ENCODE measurements at places on chromosomes 7 and 10. TPM values are rescaled to one million over a fixed set of nuclear protein-coding genes. Genes with fewer than 3 reads are reported as not detected.

GRCh38 chr10:63286754-63287264, 153.7 kb downstream of the NRBF2 start:
- peak; percentile 83 for DNase-seq

The CTNNA3 gene
- not detected for total RNA-seq

GRCh38 chr7:30563326-30563942, 31.2 kb upstream of the GARS1 start:
- DNase-seq: peak; percentile 75

GRCh38 chr10:89738551-89739209, 37.3 kb downstream of the KIF20B start:
- no peak for DNase-seq

- DNase-seq: peak; percentile 23
Measured at GRCh38 chr7:98836811-98837629, 32.8 kb downstream of the TMEM130 start.

The KCP gene
- 0.53 TPM for total RNA-seq

The FAM180A gene
- not detected for total RNA-seq

The LGI1 gene
- not detected for total RNA-seq

DNA sequence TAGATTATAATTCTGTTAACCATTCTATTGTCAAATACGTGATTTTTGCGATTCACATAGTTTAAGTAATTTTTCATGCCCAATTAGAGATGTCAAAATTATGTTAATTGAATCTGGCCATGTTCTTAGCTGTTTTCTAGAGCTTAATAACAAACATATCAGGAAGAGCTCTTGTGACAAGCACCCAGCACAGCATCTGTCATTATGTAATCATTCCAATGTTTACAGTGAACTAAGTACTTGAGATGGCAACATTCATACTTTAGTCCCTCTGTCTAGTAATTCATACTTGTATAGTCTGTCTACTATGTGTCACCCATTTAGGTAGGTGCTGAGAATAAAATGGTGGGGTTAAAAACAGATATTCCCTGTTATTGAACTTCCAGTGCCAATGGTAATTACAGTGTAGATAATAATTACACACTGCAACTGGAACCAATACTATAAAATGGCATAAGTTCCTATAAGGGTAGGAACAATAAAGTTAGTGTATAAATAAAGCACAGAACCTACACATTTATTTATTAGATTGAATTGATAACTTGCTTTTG, 55.2 kb downstream of the ZEB1 start:
- no peak for DNase-seq

DNA sequence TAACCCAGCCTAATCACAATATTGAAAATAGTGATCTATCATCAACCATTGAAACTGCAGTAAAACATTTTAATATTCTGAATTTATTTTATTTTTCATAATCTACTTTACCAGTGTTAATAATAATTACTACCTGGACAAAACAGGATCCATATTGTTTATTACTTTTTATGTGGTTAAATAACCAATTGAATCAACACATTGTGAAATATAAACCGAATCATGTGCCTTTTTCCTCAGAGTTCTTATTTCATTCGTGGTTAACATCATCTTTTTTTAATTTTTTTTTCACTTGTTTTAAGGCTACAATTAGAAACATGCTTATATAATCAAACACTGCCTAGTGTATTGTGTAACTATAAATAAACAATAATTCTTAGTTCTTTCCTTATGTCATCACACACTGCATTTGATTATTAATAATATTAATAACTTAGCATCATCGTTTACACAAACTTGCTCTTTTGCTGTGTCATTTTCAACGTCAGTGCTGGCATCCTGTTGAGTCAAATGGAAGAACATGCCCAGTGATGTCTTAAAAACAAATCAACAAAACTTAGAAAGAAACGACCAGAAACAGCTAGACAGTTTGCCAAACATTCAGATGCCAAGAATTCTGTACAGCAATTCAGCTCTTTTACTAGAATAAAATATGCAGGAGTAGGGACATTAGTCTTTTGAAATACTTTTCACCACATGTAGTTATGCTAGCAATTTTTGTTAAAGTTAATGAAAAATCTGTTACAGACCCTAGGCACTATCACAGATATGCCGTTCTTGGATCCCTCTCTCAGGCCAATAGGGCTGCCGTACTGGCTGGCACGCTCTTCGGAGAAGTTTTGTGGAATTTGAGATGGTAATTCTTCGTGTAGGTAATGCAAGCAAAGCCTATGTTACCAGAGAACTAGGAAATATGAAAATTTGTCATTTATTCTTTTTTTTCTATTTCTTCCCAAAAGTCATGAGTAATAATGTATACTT, 330.4 kb upstream of the SEMA3A start:
- peak; percentile 93 for DNase-seq

The JAKMIP3 gene
- under 0.01 TPM for total RNA-seq

DNA sequence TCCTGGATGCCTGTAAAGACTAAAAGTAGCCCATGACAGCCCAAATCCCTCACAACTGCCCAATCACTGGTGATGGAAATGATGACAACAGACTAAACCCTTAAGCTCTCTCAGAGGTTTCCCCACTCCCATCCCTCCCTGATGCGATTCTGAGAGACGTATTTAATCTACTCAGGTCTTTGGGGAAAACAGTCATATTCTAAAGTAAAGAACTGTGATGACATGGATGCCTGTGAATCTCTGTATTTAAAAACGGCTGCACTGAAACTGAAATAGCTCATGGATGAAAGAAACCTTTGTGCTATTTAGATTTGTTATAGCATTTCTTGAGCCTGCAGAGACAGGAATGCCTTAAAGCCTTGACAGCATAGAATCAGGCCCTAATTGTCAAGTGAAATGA, 28.5 kb downstream of the VPS41 start:
- DNase-seq: no peak

DNA sequence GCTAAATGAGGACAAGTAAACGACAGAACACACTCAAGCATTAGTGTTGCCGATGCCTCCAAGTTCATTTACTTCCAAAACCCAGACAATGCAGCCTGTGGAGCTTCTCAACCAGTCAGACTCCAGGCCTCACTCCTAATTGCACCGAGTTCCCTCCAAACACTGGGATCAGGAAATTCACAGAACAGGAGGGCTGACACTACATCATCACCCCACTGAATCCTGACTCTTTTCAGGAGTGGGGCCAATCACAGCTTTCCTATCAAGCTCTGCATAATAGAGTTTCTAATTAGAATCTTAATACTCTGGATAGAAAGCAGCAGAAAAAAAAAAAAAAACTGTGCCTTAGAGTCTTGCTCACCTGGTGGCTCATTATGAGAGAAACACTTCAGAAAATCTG, 103.7 kb downstream of the GLI3 start:
- no peak for DNase-seq

The ELN gene
- under 0.01 TPM for total RNA-seq

DNA sequence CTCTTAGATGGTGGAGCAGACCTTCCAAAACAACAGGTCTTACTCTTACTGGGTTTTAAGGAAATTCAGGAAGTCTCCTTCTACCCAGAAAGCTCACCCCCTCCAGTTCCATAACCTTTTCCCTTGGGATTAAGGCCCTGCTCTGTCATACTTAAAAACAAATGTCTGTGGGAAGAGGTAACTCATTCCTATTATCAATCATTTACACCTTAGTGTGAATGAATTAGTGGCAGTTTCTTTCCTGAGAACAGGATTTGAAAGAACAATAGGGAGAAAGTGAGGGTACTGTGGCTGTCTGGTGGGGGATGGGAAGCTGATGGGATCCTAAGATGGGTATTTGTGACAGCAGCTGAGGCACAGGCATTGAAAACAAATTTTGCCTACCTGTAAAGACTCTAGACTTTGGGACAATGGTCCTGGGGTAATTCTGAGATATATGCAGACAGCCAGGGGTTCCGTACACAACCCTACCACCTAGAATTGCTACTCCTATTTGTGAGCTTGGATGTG, 22.2 kb upstream of the PDLIM1 start:
- DNase-seq: no peak

The PON2 gene
- 52.4 TPM for total RNA-seq

DNA sequence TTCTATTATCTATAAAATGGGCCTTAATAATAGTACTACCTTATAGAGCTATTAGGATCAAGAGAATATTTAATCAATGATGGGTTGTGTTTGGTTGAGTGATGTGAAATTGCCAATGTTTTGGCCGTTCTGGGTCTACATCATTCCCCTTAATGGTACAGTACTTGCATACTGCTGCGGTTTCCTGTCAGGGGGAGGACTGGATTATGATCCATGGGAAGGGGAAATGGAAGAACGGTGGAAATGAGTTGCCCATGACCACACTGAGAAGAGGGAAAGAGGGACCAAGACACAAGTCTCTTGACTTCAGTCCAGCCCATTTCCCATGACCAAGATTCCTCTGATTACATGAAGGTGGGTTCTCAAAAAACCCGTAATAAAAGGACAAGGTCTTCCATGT, 999 bp upstream of the MRPS24 start:
- DNase-seq: no peak

DNA sequence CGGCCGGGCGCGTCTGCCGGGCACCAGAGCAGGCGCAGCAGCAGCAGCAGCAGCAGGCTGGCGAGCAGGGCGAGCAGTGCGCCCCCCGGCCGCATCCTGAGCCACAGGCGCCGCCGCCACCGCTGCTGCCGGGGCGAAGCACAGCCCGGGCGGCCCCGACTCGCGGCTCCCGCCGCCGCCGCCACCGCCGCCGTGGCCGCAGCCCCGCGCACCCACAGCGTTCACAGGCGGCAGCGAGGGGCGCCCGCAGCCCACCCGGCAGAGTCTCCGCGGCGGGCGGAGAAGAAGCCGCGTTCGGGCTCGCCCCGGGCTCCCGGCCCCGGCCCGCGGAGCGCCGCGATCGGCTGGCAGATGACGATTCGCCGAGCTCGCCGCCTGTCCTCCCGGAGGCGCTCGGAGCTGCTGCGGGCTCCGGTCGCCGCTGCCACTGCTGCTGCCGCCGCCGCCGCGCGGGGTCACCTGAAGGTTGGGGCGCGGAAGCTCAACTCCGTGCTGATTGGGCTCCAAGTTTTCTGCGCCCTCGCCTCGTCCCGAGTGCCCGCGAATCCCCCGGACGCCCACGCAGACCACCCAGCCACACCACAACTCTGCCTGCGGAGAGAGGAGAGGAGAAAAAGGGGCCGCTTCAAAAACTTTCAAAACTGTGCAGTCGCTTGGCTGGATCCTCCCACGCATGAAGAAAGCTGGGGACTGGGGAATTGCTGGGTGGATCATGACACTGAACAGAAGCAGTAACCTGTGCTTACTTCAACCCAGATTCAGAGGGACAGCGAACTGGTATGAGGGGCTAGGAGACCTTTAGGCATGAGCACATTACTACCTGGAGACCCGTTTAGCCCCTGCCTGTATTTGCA, at the start of gene ST8SIA6:
Gene ST8SIA6 (minus strand): TSS at position 435 of the 854 bp plus-strand sequence. CDS start 340 bp downstream, at position 95.
- no peak for DNase-seq

DNA sequence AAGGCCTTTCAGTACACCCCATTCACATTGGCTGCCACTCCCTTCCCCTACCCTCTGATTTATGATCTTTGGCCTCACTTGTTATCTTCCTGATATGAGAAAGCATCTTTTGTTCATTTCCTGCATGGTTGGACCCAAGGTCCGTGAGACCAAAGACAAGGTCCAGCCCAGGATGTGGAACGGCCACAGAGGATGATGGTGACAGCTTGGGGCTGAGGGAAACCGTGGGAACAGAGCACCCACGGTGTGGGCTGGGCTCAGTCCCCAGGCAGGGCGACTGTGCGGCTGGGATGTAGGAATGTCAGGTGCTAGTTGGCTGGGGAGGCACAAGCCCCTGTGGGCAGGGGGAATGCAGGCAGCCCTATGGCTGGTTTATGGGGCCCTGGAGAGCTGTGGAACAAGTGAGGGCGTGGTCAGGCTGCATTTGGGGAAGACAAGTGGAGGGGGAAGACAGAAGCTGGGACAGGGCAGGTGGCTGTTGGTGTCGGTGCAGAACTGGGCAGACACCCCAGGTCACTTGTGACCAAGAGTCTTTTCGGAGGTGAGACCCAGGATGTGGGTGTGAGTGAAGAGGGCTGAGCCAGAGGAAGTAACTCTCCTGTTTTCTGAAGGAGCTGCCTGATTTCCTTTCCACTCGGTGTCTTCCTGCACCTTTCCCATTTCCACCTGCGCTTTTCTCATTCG, 51.7 kb upstream of the IGFBP3 start:
- DNase-seq: no peak

DNA sequence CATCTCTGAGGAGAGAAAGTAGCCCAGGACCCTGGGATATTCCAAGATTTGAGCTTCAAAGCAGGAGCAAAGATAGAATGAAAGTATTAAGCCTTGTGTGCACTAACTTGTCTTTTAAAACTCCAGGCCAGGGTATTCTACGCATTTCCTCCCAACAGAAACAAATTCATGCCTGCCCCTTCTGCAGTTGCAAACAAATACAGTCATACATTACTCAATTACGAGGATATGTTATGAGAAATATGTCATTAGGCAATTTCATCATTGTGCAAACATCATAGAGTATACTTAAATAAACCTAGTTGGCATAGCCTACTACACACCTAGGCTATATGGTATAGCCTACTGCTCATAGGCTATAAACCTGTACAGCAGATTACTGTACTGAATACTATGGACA, 154.5 kb upstream of the KIAA1217 start:
- peak; percentile 93 for DNase-seq

- no peak for DNase-seq
Measured at GRCh38 chr10:127984945-127985344, 78.0 kb downstream of the PTPRE start.

DNA sequence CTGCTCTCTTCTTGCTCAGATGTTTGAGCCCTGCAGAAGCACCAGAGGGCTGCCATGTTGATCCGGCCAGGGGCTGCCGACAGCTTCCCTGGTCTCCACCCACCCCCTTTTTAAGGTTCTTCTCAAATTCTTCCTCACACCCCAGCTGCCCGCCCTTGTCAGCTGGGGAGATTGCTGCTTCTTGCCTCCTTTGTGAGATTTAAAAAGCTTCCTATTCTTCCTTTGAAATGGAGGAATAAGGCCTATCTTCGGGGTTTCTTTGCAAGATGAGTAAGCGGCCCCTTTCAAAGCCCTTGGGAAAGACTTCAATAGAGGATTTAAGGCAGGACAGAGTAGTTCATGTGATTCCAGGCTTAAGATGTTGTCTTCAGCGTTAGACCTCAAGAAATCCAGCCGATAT, 211.9 kb upstream of the SHH start:
- no peak for DNase-seq

- DNase-seq: no peak
Measured at GRCh38 chr7:127587663-127588018, 570 bp upstream of the ARF5 start.

The MKX gene
- 2.3 TPM for total RNA-seq

The CRPPA gene
- total RNA-seq: 0.26 TPM

GRCh38 chr10:71980181-71981014, 16.2 kb downstream of the CHST3 start:
- no peak for DNase-seq

DNA sequence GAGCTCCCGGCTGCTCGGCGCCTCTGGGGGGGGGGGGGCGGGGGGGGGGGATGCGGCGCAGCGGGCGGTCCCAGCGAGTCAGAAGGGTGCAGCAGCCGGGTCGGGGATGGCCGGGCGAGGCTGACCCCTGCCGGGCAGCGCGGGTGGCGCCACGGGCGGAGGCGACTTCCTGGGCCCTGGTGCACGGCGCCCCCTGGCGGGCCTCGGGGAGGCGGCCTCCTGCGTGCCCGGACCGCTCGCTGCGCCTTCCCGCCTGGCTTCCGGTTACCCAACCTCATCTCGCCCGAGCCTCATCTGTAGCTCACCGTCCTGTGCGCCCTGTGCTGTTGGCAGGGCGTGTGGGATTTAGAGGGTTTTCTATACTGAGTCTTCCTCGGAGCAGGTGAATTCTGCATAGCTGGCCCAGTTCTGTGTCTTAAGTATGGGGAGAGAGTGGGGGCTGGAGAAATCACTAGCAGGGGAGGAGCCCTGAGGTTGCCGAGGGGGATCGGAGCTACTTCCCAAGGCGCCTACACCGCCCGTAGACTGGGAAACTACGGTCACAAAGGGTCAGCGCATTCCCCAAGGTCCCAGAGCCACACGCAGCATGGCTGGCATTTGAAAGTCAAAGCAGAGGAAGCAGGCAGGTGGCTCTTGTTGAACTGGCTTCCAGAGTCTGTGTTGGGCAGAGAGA, 28.3 kb upstream of the WDFY4 start:
- peak; percentile 72 for DNase-seq

All from bronchial epithelial cell (primary cell).